ENCODE measurements at places on chromosomes 3 and 15.

- DNase-seq = no peak
These were observed 44.3 kb downstream of the CD200R1L start for GRCh38 chr3:112802338-112802737.

DNA sequence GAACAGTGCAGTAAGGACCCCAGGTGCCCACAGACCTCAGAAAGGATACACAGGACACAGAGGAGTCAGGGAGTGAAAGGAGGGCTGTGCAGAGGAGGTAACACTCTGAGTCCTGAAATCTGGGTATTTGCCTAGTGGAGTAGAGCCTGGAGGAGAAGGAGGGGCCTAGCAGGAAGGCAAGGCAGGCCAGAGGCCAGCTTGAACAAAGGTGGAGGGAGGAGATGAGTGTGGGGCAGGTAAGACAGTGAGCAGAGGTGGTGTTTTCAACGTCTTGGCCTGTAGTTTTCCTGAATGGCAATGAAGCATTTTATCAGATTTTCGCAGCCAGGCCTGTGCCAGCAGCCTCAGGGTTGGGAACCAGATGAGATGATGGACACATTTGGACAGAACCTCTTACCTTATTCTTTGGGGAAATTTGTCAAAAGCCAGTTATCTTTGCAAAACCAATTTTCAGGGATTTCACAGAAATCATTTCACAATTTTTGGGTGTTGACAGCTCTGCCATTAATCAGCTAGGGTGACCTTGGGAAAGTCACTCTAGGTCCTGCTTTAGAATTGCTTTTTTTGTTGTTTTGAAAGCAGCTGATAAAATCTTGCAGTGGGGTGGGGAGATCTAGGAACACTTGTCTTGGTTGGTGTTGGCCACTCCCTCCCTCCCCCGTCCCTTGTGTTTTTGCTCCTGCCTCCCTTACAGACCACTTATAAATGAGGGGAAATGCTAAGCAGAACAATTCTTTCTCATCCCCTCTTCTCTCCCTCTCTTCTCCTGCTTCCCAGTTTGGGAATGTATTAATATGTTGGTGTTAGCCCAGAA lies 38.4 kb downstream of the SPSB4 start:
- no peak for DNase-seq

GRCh38 chr3:197093871-197094270 lies 64.3 kb upstream of the MELTF start:
- no peak for DNase-seq

GRCh38 chr3:52238193-52238760 lies 681 bp downstream of the TWF2 start:
- DNase-seq = peak; percentile 78

DNA sequence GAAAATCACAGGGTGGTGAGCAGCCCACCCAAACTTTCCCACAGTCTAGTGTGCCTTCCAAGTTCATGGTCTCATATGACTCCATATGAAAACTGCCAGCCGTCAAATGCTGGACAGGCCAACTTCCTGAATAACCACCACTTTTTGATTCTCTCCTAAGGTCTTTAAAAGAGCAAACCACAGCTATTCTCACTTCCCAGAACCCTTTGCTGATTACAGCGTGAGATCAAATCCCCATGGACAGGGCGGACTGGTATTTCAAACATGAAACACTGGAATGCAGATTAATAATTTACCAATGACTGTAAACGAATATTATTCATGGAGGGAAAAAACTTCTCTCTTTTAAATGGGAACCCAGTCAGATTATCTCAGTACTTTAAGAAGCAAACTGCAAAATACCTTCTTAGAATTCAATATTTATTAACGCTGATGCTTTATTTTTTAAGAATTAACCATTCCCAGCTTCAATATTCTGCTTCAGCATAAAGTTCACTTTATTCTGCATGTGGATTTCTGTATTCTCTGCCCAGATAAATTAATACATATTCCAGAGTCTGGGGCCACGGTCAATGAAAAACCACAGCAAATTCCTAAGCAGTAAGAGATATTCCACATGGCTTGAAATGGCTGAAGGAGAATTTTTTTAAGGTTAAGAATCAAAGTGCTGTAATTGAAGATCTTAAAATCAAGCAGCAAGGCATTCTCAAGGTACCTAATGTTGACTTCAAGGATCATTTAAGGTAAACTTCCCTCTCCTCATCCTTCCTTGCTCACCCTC lies 42.9 kb downstream of the MYO1E start:
- no peak for DNase-seq

DNA sequence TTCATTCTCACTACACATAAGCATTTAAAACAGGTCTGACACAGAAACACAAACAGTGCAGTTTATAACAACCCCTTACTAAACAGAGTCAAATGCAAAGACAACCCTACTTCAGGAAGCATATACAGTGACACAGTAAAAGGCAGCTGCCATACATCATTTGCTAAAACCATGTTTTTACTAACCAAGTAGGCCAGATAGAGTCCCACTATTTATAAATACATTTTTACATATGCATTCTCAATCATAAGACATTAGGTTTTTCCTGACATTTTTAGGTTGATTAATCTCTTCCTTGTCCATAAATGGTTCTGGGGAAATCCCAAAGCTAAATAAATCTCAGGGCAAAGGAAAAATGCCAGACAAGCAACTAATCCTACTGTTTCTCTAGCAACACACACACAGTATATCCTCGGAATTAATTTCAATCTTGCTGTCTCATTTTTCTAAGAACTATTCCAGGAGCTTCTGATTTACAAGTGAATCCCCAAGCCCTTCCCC lies 39.0 kb downstream of the CHAC1 start:
- DNase-seq = no peak

GRCh38 chr15:60272623-60273022 lies 125.2 kb downstream of the ANXA2 start:
- DNase-seq = no peak

DNA sequence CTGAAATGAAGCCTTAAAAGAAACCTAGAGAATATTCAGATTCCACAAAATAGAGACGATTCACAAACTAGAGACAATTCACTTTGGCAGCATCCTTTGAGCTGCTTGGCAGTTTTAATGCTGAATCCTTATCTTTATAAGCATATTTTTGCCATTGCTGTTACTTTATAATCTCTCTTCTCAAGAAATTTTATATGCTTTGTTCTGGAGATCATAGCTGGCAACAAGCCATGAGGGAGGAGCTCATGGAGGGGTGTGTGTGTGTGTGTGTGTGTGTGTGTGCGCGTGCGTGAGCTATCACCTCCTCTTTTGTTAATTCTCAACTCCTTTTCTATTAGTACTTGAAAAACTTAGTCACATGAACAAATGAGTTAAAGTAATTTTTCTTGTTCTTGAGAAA lies 495.0 kb upstream of the RGMA start:
- no peak for DNase-seq

DNA sequence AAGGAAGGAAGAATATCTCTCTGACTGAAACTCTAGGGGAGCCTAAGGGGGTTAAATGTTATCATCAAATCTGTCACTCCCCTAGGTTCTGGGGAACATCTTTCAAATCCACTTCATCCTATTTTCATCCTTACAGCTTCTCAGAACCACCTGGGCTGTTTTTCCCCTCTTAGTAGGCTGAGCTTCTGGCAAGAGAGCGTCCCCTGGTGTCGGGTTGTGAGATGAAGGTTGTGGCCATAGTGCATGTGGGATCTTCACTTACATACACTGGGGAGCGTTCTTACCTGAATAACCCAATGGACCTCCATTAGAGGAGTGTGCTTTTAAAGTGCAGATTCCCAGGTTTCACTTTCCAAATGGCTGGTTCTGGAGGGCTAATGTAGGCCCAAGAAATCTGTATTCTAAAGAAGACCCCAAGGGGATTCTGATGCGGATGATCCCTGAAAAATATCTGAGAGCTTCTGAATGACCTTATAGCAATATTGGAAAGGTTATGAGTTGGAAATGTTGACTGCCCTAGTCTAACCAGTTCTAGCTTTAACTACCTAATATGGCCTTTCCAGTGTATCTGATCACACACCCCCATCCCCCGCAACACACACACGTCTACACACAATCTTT lies 663.7 kb downstream of the AGBL1 start:
- DNase-seq = peak; percentile 14

GRCh38 chr15:40091861-40092255 lies 16.8 kb downstream of the BMF start:
- no peak for DNase-seq

DNA sequence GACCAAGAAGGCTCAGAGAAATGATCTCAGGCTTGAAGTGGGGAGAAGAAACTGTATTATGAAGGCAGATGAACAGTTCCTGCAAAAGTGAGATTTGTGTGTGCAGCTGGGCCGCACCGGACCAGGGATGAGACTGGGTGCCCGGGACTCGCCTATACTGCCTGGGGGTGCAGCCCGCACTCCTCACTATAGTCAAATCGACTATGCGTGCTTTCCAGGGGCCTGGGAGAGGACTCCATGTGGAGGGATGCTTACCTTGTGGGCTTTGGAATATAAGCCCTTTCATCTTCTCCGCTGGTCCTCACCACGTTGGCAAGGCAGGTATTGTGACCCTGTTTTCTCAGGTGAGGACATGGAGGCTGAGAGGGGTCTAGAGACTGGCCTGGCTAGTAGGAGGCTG lies 32.9 kb upstream of the APOD start:
- no peak for DNase-seq

DNA sequence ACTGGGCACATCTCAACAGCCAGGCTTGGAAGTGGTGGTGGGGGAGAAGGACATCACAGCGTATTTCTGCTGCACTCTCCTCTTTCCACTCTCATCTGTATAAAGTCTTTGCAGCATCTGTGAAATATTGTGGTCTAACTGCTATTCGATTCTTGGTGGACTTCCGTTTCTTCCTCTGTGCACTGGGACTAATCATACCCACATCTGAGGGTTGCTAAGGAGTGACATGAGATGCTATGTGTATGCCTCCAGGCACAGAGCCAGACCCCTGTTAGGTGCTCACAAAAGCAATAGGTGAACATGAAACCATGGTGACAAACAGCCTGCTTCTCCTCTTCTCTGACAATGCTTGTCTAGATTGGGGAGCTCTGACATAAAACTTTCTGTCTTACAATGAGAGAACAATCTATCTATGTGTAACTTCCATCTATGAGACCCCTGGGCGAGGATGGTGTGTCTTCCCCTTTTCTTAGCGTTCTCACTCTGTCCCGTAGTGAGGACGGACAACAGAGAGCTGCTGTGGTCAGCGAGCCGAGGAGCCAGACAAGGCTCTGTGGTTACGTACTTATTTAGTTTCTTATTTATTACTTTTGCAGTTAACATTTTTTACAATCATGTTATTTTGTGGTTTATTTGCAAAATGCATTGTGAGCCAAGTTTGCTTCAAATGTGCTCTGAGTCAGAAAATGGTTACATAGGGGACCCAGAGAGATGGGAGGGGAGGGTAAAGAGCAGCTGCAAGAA lies 196.7 kb upstream of the TPRG1 start:
- DNase-seq = no peak

- no peak for DNase-seq
These were observed 353.2 kb upstream of the SOX2 start for GRCh38 chr3:181358562-181358961.

DNA sequence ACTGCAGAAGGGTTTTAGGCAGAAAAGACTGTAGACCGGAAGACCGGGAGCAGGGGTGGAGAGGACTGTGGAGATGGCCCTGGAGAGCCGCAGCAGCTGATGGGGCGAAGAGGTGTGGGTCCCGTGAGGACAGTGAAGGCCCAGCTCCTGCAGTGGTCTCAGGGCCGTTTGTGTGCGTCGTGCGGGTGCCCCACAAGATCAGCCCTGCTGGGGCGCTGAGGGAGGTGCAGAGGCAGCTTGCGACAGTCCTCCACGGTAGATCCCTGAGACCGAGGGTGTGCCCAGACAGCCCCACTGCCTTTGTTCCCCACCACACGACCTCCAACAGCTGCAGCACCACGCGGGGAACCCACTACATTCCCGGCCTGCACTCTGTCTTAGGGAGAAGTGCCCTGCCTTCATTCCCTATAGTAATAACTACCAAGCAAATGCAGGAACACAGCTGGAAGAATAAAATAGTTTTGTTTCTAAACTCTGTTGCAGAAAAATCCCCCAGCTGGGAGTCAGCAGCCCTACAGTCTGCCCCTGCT lies 19.0 kb upstream of the CRABP1 start:
- no peak for DNase-seq

DNA sequence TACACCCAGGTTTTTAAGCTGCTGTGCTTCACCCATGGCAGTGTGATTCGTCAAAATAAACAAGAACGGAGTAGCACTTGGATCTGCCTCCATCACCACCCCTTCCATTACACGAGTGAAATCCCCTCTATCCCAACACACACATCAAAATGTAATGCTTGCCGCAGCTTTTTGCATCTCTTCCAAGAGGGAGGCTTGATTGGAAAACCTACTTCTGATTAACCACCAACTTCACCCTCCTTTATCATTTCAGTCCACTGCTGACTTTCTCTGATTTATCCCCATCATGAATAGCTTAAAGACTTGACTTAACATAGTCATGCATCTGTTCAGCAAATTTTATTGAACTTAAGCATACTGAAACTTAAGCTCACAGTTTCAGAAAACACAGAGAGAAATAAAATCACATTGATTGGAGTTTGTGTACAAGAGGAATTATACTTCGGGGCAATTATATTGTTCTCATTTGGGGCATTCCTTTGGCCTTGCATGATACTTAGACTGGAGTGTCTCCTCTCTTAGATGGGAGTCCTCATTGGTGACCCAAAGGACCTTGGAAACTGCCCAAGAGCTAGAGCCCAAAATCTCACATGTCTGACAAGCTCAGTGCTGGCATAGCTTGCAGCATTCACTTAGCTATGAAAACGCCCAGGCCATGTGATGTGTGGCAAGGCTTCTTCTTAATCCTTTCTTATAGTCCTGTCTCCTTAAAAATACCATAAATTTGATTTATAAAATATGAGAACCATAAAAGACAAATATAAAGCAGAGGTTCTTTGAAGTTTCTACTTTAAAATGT lies 124.3 kb upstream of the UMPS start:
- DNase-seq = no peak

DNA sequence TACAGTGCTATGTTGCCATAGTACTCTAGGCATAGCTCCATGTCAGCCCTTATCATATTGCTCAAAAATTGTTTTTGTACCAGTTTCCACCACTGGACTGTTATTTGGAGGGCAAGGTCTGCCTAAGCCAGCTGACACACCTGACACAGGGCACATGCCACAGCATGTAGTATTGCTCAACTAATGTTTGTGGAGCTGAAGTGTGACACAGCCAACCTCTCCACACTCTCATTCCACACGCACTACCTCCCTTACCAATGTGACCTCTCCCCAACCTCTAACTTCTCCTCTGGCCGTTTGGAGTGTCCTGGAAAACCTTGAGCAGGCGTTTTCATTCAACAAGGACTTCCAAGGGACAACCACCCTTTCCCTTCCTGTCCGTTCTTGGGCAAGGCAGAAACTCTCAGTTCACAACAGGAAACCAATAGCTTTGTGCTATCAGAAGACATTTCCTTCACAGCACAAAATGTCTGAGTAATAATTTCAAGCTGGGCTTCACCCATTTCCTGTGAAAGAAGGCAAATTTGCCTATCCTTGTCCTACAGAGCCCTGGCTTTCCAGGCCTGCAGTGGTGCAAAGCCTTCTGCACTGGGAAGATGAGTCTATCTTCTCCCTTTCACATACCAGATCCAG lies 38.4 kb downstream of the TLNRD1 start:
- DNase-seq = no peak

- DNase-seq = peak; percentile 70
These were observed 619 bp upstream of the CMTM8 start for GRCh38 chr3:32237670-32238452.
